ENCODE measurements at places on chromosomes 12 and 14.

GRCh38 chr12:104150416-104150815, 12.4 kb upstream of the NFYB start:
- DNase-seq = no peak

DNA sequence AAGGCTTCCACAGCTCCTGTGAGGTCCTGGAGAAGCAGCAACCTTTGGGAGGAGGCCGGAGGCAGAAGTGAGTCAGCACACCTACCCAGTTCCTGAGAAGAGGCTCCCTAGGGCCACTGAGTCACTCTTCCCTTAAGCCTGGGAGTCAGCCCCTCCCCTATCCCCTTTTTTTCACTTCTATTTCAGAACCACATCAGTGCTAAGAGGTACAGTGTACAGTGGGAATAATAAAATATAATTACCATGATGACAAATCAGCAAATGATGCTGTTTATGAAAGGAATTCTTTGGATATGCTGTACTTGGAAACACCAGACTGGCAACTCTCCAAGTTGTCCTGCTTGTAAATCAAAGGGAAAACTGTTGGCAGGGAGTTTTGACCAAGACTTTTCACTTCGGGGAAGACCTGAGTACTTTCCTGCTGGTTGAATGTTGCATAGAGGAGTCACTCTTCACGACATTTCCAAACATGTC, 7.8 kb upstream of the TBPL2 start:
- no peak for DNase-seq

- no peak for DNase-seq
These were observed 29.1 kb downstream of the PLEKHH1 start for GRCh38 chr14:67562025-67562775.

GRCh38 chr12:90024262-90024661, 315.6 kb upstream of the ATP2B1 start:
- DNase-seq = no peak
